ENCODE measurements at places on chromosomes 3 and 15. TPM values are rescaled to one million over a fixed set of nuclear protein-coding genes. Genes with fewer than 3 reads are reported as not detected.

MINAR1 gene
- 0.28 TPM for polyA plus RNA-seq

GOLGA8O gene
- not detected for polyA plus RNA-seq

DNA sequence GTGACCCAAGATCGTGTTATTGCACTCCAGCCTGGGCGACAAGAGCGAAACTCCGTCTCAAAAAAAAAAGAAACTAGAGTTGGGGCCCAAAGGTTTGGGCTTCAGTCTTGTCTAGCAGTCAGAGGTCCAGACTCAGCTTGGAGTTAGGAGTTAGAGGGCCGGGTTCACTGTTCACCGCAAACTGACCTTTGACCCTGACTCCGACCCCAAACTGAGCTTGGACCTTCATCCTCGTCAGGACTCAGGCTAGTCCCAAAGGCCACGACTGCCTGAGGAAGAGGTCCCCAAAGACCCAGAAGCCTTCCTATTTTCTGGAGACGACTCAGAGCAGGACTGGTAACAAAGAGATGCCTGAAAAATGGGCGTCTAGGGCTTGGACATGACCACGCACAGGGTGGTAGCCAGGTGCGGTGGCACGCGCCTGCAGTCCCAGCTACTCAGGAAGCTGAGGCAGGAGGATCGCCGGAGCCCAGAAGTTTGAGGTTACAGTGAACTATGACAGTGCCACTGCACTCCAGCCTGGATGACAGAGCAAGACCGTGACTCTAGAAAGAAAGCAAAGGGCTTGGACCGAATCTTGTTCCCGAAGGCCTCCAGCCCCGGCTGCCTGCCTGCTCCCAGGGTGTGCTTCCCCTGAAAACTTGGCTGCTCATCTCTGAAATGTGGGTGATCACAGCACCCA, 22.8 kb upstream of the RPL29 start:
- DNase-seq = no peak

- DNase-seq = no peak
Observed at GRCh38 chr3:182631183-182632076, 161.9 kb upstream of the ATP11B start.

DNA sequence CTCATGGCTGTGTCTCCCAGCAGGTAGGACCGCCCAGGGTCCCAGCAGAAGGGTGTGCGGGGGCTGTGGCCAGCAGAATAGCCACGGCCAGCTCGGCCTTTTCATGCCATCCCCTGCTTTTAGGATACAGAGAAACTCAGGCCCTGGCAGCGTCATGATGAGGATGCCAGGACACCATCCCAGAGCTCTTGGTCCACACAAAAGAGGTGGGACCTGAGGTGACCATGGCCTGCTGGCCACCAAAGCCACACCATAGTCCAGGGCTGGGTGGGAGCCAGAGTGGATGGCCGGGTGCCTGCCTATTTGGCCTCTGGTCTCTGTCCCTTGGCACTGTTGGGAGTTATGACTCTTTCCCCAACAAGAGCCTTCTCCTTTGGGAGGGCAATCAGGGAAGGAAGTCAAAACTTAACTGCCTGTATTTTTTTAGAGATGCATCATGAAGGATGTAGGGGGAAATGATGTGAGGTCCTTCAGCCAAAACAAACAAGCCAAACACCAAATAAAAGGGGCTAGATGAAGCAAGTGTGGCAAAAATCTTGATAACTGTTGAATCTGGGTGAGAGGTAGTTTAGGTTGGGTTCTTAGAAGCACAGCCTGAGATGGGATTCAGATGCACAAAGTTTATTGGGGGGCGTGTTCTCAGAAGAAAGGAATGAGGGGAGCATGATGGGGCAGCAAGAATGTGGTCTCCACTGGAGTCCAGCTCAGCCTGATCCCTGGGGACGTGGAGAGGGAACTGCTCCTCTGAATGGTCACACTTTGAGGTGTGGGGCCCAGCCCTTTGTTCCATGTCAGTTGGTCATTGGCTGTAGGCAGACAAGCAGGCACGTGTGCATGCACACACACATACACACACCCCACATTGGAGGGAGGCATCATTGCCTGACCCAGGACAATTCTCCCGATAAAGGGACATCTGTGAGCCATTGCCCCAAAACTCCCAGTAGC, 33.2 kb downstream of the SMAD6 start:
- DNase-seq = peak; percentile 74

Measured in GM23248 (cell line).